Activated naive CD8-positive, alpha-beta T cell treated with anti-CD3 and anti-CD28 coated beads, Interleukin-2, amount 50 U/mL, for 24 hours (primary cell): ENCODE measurements at places on chromosomes 11 and 22.

DNA sequence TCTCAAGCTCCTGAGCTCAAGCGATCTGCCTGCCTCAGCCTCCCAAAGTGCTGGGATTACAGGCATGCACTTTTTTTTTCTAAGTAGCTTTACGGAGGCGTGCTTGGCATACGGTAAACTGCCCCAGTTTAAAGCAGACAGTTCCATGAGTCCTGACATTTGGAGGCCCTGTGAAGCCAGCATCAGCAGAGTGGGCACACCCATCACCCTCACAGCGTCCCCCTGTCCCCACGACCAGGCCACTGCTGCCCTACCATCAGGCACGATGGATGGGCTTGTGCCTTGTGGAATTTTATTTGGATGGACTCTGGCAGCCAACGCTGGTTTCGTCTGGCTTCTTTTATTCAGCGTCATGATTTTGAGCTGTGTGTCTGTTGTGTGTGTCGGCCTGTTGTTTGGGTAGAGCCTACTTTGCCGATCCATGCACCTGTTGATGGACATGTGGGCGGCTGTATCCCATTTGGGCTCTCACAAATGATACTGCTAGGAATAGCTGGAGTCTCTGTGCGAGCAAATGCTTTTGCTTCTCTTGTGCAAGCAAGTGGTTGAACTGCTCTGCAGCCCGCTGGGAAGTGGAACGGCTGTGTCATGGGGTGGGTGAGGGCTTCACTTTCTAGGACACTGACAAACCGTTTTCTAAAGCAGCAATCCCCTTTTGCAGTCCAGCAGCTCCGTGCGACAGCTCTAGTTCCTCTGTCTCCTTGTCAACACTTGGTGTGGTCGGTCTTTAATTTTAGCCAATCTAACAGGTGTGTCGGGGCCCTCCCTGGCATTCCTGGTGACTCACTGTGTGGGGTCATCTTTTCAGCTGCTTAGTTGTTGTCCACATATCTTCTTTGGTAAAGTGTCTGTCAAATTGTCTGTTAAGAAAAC is 23.8 kb downstream of the KCNQ1 start:
- H3K27me3 ChIP-seq, result no peaks in the 10 kb centered on the region
- no peak overlapping the region for H3K27ac ChIP-seq
- no peak overlapping the region for H3K4me3 ChIP-seq
- DNase-seq, result no peak

DNA sequence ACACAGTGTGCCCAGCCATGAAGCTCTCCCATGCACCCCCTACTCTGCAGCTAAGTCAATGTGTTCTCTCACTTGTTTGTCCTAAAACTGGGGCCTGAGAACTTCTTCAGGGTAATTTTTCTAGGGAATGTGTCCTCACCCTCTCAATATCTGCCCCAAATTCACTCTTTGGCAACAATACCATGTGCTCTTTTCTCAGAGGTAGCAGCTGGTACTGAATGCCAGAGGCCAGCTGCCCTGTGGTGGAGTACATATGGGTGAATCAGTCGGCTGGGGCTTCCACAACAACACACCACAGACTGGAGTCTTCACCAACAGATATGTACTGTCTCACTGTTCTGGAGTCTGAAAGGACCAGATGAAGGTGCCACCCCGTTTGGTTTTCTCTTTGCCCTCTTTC is 97.7 kb upstream of the TOP3B start:
- H3K27me3 ChIP-seq, result peaks cover 28% of the 10 kb centered on the region
- H3K4me1 ChIP-seq, result no peaks in the 10 kb centered on the region
- no peak overlapping the region for H3K27ac ChIP-seq
- DNase-seq, result no peak
- no peak overlapping the region for H3K4me3 ChIP-seq

DNA sequence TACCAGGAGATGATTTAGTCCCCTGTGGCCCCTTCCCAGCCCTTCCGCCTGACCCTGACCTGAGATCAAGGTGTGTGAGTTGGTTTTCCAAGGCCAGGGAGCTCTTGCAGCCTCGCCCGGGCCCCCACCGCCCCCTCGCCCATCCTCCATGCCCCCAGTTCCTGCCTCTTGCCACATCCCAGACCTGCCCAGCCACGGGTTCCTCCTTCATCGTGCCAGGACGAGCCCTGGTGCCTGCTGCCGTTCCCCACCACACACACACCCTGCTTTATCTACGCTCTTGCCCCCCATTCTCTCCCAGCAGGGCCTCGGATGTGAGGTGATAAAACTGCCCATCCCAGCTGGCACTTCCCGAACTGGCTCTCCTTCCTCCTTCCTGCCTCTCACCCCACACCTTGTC is 1.4 kb upstream of the LIF start:
- peak overlapping the region; percentile 91 for H3K27ac ChIP-seq
- no peaks in the 10 kb centered on the region for H3K27me3 ChIP-seq
- peaks cover 29% of the 10 kb centered on the region for H3K36me3 ChIP-seq
- H3K4me3 ChIP-seq, result peak overlapping the region; percentile 91
- peaks cover 78% of the 10 kb centered on the region for H3K4me1 ChIP-seq

DNA sequence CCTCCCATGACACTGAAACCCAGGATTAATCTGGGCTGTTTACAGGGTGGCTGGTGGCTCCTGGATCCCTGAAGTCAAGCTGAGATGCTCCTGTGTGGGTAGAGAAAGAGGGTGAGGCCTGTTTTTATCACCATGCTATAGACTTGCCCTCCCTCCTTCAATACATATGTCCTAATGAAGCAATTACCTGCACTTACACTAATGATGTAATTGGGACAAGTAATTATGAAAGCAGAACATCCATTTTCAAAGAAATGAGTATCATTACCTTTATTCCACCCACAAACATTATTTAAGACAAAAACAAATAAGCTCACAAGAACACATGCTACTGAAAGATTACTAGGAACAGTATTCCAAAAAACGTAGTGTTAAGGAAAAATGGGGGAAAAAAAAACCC is 64.3 kb upstream of the CHRM4 start:
- no peak for DNase-seq
- no peaks in the 10 kb centered on the region for H3K27me3 ChIP-seq
- H3K4me1 ChIP-seq, result no peaks in the 10 kb centered on the region
- no peak overlapping the region for H3K4me3 ChIP-seq
- H3K27ac ChIP-seq, result no peak overlapping the region
